Activated CD8-positive, alpha-beta T cell treated with anti-CD3 and anti-CD28 coated beads, Interleukin-2, amount 10 ng/mL, durations not matched to agents 7 days and 5 days (primary cell): ENCODE measurements at places on chromosomes 7 and 10. TPM values are rescaled to one million over a fixed set of nuclear protein-coding genes. Genes with fewer than 3 reads are reported as not detected.

GRCh38 chr7:121157341-121157751 lies 168.8 kb downstream of the CPED1 start:
- no peak for DNase-seq

- peak; percentile 63 for DNase-seq
Measured at GRCh38 chr10:7407368-7408290, 3.2 kb downstream of the SFMBT2 start.

DNA sequence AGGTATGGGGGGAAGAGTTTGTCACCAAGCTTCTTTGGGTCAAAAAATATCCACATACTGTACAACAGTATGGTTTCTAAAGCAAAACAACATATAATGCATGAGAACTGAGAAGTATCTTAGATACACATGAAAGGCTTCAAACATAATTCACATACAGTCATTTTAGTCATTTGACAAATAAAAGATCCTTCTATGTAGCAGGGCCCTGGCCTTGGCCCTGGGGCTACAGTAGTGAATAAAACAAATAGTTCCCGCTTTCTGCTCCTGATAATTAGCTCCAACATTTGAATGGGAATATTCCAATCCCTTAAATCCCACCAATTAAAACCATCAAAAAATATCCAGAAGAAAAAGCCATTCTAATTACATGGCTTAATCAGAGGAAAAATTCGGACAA lies 51.3 kb downstream of the MALSU1 start:
- DNase-seq = no peak

- no peak for DNase-seq
Measured at GRCh38 chr7:113125728-113126127, 7.4 kb upstream of the SMIM30 start.

DNA sequence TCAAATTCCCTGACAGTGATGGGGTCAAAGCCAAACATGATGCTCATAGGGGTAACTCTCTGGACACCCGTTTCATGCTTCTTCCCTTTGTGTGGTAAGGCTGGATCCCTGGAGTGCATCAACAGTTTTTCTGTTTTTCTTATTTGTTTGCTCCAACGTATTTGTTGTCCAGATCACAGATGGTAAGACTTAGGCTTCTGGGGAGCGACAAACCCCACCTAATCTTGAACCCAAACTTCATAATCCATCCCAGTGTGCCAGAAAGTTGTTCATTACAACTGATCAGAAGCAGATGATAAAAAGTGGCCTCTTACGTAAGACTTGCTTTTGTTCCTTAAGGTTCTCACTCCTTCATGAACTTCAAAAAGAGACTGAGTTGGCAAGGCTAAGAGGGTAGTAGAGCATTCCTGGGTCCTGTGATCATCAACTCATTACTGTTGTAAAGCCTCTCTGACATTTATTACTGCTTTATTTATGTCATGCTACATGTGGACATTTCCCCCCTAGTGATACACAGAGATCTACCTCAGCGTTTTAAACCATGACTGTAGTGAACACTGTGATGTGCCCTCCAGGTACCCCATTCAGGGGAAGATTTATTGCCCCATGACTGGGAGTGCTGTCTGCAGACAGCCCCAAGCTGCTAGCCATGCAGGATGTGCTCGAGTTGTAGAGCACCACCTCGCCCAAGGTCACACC lies 125.6 kb downstream of the CCDC71L start:
- DNase-seq = no peak

GRCh38 chr10:110951381-110951780 lies 32.0 kb downstream of the SHOC2 start:
- no peak for DNase-seq

GRCh38 chr7:130611218-130611617 lies 57.3 kb downstream of the COPG2 start:
- DNase-seq = no peak

DNA sequence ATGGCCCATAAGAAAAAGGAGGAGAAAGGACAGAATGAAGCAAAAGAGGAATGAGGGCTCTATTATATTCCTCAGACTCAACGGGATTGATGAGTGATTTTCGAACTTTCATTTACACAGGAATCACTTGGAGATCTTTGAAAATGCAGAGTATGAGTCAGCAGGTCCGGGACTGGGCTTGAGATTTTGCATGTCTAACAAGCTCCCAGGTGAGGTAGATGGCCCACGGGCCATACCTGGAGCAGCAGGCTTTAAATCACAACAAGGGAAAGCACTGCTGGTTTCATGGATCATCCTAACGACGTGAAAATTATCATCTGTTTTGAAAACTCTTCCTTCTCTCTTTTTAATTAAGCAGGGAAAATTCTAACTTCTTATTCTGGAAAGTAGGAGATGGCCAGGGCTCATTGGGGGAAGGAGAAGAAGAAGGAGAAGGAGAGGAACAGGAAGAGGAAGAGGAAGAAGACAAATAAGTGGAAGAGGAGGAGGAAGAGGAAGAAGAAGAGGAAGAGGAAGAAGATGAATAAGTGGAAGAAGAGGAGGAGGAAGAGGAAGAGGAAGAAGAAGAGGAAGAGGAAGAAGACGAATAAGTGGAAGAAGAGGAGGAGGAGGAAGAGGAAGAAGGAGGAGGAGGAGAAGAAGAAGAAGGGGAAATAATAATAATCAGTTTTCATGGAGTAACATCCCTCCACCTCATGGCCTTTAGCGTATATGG lies 3.8 kb upstream of the SDK1 start:
- no peak for DNase-seq

FAM221A gene
- total RNA-seq = 4.7 TPM

PYROXD2 gene
- total RNA-seq = 8.3 TPM

GFRA1 gene
- total RNA-seq = not detected

LRRN3 gene
- total RNA-seq = 204 TPM
